Activated naive CD4-positive, alpha-beta T cell treated with anti-CD3 and anti-CD28 coated beads, Interleukin-2, amount 10 ng/mL, durations not matched to agents 7 days and 5 days (primary cell): ENCODE measurements at places on chromosomes 6 and 20.

DNA sequence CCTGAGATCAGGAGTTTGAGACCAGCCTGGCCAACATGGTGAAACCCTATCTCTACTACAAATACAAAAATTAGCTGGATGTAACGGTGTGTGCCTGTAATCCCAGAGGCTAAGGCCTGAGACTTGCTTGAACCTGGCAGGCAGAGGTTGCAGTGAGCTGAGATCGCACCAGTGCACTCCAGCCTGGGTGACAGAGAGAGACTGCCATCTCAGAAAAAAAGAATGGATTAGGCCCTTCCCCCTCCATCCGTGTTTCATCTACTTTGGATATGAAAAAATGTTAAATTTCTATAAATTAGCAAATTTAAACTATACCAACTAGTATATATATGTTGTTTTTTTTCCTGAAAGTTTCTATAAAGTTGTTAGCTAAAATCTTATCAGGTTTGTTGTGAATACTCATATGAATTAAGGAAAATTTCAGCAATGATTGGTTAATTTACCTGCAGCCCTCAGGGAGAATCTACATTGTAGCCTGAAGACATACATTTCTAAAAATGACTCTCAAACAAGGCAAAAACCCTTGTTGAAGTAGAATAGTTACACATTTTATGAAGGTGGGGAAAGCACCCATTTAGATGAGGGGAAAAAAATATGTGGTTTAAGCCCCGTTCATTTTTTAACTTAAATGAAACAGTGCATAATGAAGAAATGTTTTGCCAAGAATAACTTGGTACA lies 120.9 kb downstream of the TIAM2 start:
- no peak for DNase-seq

DNA sequence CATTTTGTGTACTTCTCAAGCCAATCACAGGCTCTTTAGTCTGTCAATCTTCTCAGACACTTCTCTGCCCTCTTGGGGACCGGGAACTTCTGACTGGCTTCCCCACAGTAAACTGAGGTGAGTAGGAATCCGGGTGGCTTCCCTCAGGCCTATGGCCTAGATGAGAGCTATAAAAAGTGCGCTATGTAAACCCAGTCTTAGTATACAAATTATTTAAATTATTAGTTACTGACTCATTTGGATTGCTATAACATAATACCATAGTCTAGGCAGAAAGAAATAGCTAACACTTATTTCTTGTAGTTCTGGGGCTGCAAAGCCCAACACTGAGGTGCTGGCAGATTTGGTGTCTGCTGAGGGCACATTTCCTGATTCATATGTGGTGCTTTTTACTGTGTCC lies 109.2 kb upstream of the MCHR2 start:
- no peak for DNase-seq

DNA sequence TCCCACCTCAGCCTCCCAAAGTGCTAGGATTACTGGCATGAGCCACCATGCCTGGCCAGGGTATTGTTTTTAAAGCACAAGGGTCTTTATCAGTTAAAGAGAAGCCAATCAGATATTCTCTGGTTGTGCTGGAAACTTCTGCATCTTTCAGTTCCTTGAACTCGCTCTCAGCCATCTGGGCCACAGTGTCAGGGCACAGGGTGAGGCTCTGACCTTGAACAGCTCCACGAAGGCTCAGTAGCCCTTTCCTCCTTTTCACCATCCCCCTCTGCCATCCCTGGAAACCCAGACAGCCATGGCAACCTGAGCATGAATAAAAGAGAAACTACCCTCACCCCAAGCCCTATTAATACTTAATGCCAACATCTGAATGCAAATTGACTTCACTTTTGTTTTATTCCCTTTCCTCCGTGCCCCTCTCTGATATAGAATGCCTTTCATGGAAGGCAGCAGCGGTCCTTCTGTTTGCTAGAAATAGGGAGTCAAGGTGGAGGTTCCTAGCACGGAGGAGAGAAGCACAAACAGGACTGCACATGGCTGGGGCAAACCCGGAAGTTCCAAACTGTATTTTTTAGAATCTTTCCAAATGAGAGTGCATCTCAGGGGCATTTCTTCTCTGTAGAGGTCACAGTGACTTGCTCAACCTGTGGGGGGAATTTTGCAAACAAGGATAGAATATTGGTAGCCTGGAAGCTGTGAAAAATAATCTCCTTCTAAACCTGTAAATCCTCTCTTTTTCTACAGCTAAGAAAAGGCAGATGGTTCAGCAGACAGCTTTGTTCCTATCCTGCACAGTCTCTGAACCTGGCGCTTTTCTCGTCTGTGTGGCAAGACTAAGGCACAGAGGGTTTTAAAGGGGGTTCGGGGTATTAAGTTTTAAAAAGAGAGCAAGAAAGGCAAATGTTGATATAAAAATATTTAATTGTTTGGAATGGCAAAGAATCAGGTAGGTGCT lies 176.4 kb upstream of the RREB1 start:
- no peak for DNase-seq

DNA sequence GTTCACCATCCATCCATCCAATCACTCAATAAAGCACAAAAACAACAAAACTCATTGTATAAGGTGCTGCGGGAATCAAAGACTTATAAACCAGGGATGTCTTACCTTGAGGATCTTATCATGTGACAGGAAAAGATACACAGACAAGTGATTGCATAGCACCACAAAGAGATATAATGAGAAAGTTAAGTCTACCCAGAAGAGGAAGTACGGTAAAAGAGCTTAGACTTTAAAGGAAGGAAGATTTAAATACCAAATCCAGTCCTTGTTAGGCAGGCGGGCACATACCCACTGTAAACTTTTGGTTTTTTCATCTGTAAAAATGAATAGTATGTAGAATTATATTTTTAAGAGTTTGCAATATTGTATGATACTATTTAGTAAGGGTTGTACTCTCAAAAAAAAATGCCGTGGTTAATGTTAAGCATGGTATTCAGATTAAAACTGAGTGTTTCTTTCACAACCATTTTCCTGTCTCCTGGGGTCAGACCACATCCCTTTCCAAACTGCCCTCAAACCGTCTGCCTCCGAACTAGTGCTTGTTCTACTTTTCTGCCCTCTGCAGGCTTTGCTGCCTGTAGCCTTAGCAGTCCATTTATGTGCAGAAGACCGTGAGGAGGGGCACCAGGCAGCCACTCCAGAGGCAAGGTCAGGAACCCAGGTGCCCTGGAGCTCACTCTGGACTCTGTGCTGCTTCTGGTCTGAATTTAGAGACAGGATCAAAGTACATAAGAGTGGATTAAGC lies 179.5 kb upstream of the SYNDIG1 start:
- peak; percentile 65 for DNase-seq

GRCh38 chr20:10501402-10501801 lies 66.3 kb downstream of the SLX4IP start:
- DNase-seq = peak; percentile 38

- no peak for DNase-seq
Observed at GRCh38 chr20:62506087-62506486, 30.3 kb upstream of the GATA5 start.

DNA sequence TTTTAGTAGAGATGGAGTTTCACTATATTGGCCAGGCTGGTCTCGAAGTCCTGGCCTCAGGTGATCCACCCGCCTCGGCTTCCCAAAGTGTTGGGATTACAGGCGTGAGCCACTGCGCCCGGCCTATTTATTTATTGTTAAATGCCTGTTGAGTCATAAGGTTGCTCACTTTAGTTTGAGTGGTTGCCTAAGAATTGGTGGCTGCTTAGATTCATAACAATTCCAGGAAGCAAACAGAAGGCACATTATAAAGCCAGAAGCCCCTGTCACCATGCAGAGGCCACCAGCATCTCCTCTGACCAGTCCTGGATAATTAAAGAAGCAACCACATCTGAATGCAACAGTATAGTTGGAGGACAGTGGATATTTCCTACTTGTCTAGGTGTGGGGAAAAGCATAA lies 24.0 kb upstream of the ARMH2 start:
- DNase-seq = no peak

DNA sequence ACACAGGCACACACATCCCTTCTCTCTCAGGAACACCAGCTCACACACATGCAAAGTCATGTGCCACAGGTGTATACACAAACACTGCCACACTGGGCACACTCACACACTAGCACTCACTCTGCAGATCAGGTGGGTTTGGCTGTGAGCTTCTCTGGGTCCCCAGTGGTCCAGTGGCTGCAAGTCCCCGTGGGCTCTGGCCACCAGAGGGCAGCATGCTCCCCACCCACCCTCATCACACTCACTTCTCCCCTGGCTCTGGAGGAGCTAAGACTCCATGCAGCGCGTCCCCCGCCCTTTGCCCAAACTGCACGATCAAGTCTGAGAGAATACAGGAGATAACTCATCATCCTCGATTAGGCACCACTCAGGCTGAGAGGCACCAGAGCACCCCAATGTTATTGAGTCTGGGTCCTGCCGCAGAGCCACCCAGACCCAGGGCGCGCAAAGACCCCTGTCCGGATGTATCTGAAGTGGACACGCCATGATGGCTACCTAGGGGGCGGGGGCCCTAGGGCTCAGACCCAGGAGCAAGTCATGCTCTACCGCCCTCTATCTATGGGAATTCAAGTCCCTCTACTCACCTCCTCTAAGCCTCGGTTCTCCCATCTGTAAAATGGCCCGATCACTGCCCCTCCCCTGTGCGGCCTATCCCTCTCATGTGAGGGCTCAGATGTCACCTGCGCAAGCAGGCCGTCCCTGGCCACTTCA lies 90.5 kb downstream of the GRM4 start:
- DNase-seq = peak; percentile 72

- no peak for DNase-seq
Observed at GRCh38 chr20:23011008-23011721, 23.9 kb upstream of the SSTR4 start.

GRCh38 chr20:45821947-45822346 lies 5.2 kb downstream of the TNNC2 start:
- no peak for DNase-seq

DNA sequence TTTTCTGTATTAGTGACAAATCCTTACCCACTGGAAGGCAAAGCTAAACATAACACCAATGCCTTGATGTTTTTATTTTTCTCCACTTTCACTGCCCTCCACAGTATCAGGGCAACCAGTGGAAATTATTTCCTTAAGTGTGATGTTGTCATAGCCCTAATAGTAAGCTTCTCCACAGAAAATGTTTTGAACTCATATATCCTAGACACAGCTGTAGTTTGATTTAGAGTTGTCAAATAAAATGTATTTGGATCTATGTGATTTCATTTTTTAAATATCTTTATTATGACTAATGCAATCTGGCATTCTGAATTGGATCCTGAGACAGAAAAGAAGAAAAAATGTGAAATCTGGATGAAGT lies 70.9 kb upstream of the UFL1 start:
- no peak for DNase-seq
